ENCODE measurements at places on chromosomes 11 and 22.
A peak's percentile ranks its signal among the peaks of the same experiment; 100 is the strongest.

DNA sequence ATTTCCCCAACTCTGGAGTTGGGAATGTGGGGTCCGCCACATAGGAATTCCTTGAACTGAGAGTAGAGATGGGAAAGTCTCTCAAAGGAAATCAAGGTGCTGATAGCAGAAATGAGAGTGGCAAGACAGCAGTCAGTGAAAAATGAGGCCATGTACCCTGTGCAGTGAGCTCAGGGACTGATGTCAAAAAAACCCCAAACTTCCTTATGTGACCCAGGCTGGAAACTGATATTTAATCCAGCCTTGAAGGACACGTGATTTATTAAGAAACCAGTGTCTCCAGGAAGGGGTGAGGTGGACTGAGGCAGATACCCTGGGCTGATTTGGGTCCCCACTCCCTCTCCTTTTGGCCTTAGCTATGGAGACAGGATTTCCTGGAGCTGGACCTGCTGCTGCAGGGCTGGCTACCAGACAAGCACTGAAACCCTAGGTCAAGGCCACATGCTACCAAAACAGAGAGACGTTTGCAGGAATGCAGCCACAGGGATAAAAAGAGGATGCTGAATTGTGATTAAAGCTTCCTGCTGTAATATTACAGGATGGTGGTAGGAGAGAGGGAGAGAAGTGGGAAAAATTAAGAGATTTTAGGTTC lies 25.3 kb upstream of the FCHSD2 start:
- DNase-seq = no peak

- DNase-seq = peak; percentile 28
Observed at GRCh38 chr11:123707606-123708205, 33.8 kb downstream of the ZNF202 start.

- DNase-seq = no peak
Observed at GRCh38 chr11:90234977-90235376, 12.1 kb upstream of the CHORDC1 start.

- no peak for DNase-seq
Observed at GRCh38 chr11:106957030-106957482, 61.2 kb downstream of the GUCY1A2 start.

- no peak for DNase-seq
Observed at GRCh38 chr22:38481162-38481870, 13.4 kb downstream of the KDELR3 start.

GRCh38 chr11:65206901-65207300 lies 25.2 kb downstream of the CAPN1 start:
- DNase-seq = no peak

GRCh38 chr11:9176136-9176535 lies 84.7 kb upstream of the SCUBE2 start:
- DNase-seq = no peak

DNA sequence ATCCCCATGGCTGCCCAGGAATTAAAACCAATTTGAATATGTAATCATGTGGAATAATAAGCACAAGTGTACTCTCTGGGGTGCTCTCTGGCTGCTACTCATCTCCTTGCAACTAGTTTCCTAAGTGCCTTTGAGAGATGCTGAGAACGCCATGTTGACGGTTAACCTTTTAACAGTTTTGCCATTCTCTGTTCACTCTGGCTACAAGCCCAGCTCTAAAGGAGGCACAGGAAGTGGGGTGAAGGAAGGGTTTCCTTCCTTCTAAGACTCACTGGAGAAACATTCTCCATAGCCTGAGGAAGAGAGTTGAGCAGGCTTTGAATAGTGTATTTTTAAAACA lies 122.0 kb upstream of the ZC3H12C start:
- DNase-seq = peak; percentile 14

- no peak for DNase-seq
Observed at GRCh38 chr11:28963187-28963586, 855.0 kb downstream of the METTL15 start.
